ENCODE measurements at places on chromosomes 7 and 10.

DNA sequence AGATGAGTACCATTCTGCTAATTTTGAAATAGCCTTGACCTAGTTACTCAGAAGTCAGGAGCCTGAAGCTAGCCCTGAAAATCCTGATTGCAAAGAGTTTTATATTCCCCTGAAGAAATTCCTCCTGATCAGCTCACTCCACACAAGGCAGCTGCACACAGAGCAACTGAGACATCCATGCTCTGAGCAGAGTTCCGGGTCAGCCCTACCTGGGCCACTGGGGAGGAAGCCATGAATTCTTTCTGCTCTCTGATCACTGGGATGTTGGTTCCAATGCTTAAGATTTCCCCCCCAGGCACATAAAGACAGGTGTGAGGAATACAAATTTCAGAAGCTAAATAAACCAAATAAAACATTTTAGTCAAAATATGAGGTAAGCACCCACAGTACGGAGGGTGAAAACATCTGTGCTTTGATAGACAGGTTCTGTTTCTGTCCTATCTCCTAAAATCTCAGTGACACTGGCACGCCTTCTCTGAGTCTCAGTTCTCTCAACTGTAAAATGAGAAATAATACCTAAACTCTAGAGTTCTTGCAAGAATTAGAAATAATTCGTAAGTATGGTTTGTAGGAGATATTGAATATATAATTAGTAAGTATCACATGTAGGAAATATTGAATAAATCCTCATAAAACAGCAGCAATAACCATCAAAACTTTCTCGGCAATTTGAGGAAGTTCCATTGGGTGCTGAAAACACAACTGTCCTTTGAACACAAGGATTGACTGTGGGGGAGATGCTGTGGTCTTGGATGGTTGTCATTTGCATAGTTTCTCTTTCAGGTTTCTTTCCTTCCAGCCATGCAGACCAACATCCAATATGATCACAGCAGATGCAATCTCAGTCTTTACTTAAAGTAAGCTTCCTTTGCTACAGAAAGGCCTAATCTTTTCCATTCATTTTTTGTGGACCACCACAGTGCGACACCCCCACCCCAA, 133.0 kb upstream of the TNS3 start:
- peak; percentile 61 for DNase-seq

DNA sequence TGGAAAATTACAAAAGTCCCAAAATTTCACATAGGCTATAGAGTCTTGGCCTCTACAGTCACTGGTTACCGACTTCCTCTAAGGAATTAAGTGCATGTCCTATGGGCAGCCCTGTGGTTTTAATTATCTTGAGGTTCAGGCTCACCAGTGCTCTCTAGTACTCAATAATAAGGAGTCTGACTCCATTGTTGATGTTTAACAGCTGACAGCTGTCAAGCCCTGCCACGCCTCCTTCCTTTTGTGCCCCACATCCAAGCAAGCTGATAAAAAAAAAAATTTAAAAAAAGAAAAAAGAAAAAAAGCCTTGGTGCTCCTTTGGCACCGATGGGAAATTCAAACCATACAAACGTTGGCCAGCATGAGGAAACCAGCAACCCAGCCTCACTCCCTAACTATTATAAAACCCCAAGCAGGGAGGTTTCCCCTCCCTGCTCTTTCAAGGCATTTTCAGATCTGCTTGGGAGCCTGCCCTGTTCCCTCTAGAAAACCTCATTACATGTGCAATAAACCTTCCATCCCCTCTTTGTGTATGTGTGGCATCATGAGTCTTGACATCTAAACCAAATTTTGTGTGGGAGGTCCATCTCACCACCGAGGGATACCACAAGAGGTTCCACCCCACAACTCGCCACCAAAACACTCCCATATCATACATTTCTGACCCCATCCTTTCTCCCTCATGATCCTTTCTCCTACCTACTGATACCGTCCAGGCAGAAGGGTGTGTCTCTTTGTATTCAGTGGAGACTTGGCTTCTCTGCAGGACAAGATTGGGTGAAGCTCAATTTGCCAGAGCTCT, 70.9 kb upstream of the CCDC71L start:
- DNase-seq, result no peak

- no peak for DNase-seq
Observed at GRCh38 chr10:44963772-44964633, 4.4 kb downstream of the RASSF4 start.

DNA sequence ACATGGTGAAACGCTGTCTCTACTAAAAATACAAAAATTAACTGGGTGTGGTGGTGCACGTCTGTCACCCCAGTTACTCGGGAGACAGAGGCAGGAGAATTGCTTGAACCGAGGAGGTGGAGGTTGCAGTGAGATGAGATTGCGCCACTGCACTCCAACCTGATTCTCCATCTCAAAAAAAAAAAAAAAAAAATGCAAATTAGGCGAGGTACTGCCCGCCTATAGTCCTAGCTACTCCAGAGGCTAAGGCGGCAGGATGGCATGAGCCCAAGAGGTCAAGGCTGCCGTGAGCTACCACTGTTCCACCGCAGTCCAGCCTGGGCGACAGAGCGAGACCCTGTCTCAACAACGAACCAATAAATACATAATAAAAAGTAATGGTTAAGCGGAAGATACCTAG, 1.1 kb upstream of the EIF4H start:
- DNase-seq, result no peak

GRCh38 chr10:87961314-87961713, 97.9 kb downstream of the PTEN start:
- no peak for DNase-seq

DNA sequence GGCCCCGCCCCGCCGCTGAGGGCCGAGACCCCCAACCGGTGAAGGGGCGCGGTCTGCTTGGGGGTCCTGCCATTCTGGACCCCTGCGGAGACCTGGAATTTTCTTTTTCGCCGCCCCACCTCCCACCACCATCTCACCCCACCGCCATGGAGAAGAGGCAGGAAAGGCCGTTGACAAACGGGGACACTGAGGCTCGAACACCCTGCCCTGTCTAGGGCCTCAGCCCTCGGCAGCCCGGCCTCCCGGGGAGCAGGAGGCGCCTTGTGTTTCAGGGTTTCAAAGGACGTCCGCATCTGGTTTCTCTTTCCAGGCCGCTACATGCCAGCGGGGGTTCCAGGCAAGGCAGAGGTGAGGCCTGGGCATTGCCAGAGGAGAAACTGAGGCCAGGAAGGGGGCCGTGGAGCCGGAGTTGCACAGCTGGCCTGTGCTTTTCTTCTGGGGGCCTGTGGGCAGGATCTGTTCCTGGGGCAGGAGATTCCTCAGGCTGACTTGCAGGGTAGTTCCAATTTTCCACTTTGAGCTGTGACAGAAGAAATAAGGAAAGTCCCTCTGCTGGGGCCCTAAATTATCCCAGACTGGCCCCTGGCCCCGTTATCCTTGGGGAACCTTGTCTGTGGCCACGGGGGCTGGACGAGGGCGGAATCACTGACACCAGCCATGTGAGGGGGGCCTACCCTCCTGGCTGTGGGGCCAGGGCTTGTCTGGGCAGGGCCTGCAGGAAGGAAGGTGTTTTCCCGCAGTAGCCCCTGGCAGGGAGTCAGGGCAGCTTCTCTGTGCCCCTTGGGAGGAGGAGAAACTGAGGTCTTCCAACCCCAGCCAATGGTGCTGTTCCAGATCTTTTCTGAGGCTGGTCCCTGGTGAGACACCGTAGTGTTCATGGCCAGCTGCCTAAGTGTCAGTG, 900 bp upstream of the MICALL2 start:
- DNase-seq, result peak; percentile 71

DNA sequence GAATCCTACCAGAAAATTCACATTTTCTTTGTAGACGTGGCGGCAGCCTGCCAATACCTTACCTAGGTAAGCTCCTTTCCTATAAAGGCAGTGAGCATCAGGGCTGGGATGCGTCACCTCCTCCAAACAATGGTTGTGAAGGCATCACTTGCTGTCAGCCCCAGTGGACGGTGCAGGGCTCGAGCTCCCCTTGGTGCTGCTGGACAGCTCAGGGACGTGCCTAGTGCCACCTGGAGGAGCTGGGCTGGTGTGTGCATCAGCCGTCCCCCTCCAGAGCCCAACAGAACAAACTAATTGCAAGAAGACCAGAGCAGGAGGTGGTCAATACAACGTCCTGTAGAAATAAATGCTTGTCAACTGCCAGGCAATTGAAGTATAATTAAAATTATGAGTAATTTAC, 517.5 kb upstream of the FOXK1 start:
- no peak for DNase-seq
